ENCODE measurements at places on chromosomes 6 and 20. TPM values are rescaled to one million over a fixed set of nuclear protein-coding genes. Genes with fewer than 3 reads are reported as not detected.

The AVP gene
- total RNA-seq = not detected

The OR12D3 gene
- not detected for total RNA-seq

The BCLAF1 gene
- total RNA-seq = 62.6 TPM

The COL9A3 gene
- not detected for total RNA-seq

The HNF4A gene
- not detected for total RNA-seq

The LY6G5B gene
- 2.7 TPM for total RNA-seq

The SPATS1 gene
- not detected for total RNA-seq

The CGA gene
- 6.3 TPM for total RNA-seq

The ZC2HC1B gene
- not detected for total RNA-seq

The RXRB gene
- 27.7 TPM for total RNA-seq

DNA sequence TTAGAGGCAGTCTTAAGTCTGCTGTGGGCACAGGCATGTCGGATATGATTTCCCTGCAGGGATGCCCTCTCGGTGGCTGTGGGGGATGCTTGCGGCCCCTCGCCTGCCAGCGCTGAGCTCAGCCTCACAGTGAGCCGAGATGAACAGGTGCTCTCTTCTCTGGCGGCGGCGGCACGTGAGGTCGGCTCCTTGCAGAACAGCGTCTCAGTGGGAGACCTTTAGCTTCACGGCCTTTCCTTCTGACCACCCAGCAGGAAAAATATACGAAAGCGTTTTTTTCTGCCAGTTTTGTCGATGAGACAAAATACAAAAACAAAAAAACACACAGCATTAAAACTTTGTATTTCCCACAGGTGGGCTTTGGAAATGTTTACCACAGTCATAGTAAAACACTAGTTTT lies 23.6 kb downstream of the FOXA2 start:
- no peaks in the 10 kb centered on the region for H3K36me3 ChIP-seq
- H3K4me1 ChIP-seq = no peaks in the 10 kb centered on the region
- peaks cover 71% of the 10 kb centered on the region for H3K27me3 ChIP-seq
- no peak for DNase-seq
- no peak overlapping the region for H3K27ac ChIP-seq

GRCh38 chr20:42613076-42613475 lies 576.6 kb downstream of the PTPRT start:
- DNase-seq = no peak
- H3K27me3 ChIP-seq = no peaks in the 10 kb centered on the region
- H3K4me3 ChIP-seq = no peak overlapping the region
- no peak overlapping the region for H3K27ac ChIP-seq

GRCh38 chr6:134667111-134667510 lies 282.8 kb downstream of the ALDH8A1 start:
- H3K36me3 ChIP-seq = no peaks in the 10 kb centered on the region
- H3K27me3 ChIP-seq = no peaks in the 10 kb centered on the region
- H3K4me1 ChIP-seq = no peaks in the 10 kb centered on the region
- H3K27ac ChIP-seq = no peak overlapping the region
- no peak overlapping the region for H3K4me3 ChIP-seq
- no peak for DNase-seq

- no peak overlapping the region for H3K27ac ChIP-seq
- DNase-seq = peak; percentile 27
- H3K4me1 ChIP-seq = peaks cover 19% of the 10 kb centered on the region
- H3K27me3 ChIP-seq = no peaks in the 10 kb centered on the region
Observed at GRCh38 chr6:80250391-80250997, 144.0 kb downstream of the BCKDHB start.

DNA sequence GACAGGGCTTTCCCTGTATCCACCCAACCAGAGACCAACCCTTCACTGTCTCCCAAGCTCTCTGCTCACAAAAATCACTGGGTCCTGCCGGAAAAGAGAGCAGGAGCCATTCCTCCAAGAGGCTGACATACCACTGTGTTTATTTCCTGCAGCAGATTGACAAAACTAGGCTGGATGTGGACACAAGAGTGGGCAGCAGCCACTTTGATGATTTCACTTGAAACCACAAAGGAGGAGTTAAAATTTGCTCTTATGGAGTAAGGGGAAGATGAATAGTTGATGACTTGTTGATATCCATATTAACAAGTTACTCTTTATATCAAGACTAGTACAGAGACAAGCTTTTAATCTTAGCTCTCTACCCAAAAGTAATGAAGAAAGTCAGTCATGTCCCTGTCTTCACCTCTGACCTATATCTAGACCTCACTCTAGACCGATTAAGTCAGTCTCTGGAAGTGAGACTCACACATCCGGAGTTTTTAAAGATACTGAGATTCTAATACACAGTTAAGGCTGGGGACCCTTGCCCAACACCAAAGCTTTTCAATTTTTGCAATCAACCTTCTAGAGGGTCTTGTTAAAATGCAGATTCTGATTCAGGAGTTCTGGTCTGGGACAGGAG lies 73.8 kb downstream of the SCML4 start:
- DNase-seq = no peak
- H3K27ac ChIP-seq = no peak overlapping the region
- H3K36me3 ChIP-seq = no peaks in the 10 kb centered on the region
- H3K27me3 ChIP-seq = peaks cover 13% of the 10 kb centered on the region

DNA sequence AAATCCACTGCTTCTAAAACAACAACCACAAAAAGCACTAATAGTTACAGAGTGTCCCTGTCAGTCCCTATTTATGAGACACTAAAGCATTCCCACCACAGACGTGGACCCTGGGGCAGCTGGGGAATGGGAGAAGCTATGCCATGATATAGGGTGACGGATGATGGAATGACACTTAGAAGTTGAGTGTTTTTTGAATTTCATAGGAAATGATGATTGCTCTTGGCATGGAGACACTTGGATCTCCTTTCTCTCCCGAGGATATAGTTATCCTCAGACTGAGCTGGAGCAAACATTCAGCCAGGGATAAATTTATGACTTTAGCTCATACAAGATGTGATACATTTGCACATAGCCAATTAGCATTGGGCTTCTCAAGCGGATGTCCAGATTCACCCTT lies 151.2 kb downstream of the EDN3 start:
- H3K27me3 ChIP-seq = peaks cover 7% of the 10 kb centered on the region
- no peaks in the 10 kb centered on the region for H3K36me3 ChIP-seq
- no peaks in the 10 kb centered on the region for H3K4me1 ChIP-seq
- no peak overlapping the region for H3K4me3 ChIP-seq

GRCh38 chr6:15304337-15305042 lies 58.6 kb downstream of the JARID2 start:
- H3K27me3 ChIP-seq = no peaks in the 10 kb centered on the region
- DNase-seq = no peak
- no peaks in the 10 kb centered on the region for H3K36me3 ChIP-seq
- H3K4me3 ChIP-seq = no peak overlapping the region
- H3K4me1 ChIP-seq = peaks cover 54% of the 10 kb centered on the region

DNA sequence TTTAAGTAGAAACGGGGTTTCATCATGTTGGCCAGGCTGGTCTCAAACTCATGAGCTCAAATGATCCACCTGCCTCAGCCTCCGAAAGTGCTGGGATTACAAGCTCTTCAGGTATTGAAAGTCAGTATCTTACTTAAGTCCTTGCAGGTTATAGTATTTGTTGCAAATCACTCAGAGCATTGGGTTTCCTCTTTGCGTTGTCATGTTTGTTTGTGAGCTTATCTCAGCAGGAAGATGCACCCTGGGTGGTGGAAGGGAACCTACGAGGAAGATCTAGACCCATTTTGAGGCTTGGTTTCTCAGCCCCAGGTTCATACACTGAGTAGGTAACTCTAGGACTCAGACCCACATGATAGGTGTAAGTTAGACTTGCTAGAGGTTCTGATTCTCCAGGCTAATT lies 18.6 kb downstream of the MYH7B start:
- no peak for DNase-seq
- H3K4me3 ChIP-seq = no peak overlapping the region
- H3K36me3 ChIP-seq = no peaks in the 10 kb centered on the region
- no peak overlapping the region for H3K27ac ChIP-seq

DNA sequence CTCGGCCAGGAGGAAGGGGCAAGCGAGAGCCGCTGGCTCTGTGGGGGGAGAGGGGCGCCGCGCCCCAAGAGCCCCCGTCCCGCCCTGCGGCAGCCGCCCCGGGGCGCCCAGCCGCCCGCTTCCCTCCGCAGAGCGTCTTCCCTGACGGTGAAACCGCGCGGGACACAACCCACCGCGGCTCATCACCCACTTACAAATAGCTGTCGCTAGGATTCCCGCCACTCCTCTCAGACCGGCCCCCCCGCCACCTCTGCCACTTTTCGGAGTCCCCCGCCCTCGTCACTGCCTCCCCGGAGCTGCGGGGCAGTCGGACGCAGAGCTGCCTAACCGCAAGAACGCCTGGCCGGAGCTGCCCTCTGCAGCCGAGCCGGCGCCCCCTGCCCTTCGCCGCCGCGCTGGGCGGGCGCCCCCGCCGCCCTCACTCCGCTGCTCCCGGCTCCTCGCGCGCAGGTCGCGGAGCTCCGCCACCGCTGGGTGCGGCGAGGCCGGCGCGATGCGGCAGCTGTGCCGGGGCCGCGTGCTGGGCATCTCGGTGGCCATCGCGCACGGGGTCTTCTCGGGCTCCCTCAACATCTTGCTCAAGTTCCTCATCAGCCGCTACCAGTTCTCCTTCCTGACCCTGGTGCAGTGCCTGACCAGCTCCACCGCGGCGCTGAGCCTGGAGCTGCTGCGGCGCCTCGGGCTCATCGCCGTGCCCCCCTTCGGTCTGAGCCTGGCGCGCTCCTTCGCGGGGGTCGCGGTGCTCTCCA lies at the start of gene SLC35D3:
Gene SLC35D3 (plus strand): TSS at position 366 of the 749 bp plus-strand sequence. CDS start 128 bp downstream, at position 494.
- no peaks in the 10 kb centered on the region for H3K4me1 ChIP-seq
- DNase-seq = peak; percentile 46

DNA sequence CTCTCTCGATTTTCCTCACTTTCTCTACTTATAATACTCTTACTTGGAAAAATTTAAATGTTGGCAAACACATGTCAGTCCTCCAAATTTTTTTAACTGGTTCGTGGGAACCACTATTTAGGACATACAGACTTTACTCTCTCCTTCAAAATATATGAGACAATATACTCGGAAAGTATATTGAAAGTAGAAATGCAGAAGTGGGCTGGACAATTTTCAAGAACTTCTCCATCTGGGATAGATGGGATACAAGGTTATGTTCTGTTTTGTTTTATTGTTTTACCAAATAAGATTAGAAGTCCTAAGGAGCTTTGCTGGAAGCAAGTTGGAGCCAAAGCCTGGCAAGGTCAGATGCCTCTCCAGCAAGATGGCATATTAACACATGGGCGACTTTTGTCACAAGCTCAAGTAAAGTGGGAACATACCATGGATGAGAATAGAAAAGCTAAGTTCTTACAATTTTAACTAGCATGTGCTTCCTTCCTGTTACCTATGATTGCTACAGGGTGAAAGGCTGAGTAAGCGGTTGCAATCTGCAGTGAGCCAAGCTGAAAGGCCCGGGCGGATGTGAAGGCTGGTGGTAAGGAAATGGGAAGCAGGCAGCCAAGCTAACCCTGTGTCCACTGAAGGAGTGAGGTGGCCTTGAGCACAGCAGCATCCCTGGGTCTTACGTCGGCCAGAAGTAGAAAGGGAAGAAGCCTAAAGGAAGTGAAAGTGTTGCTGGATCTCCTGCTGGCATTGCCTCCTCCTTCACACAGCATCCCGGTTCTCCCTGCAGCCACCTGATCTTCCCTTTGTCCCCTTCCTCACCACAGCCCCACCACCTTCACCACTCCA lies 7.1 kb downstream of the MAP3K5 start:
- H3K27me3 ChIP-seq = no peaks in the 10 kb centered on the region
- no peak for DNase-seq
- no peak overlapping the region for H3K27ac ChIP-seq
- no peaks in the 10 kb centered on the region for H3K36me3 ChIP-seq
- H3K4me3 ChIP-seq = no peak overlapping the region

- no peaks in the 10 kb centered on the region for H3K36me3 ChIP-seq
- peak; percentile 50 for DNase-seq
- H3K4me3 ChIP-seq = no peak overlapping the region
- H3K27me3 ChIP-seq = no peaks in the 10 kb centered on the region
- H3K27ac ChIP-seq = no peak overlapping the region
Observed at GRCh38 chr6:142635130-142635529, 309.8 kb downstream of the HIVEP2 start.

GRCh38 chr20:4555188-4555890 lies 166.4 kb upstream of the PRND start:
- peaks cover 35% of the 10 kb centered on the region for H3K4me1 ChIP-seq
- H3K27me3 ChIP-seq = no peaks in the 10 kb centered on the region
- no peak overlapping the region for H3K27ac ChIP-seq
- peak; percentile 67 for DNase-seq
- H3K4me3 ChIP-seq = peak overlapping the region; percentile 2
